Hematopoietic multipotent progenitor cell treated with erythropoietin and hydrocortisone succinate and interleukin-3 and kit ligand, for 17 days (in vitro differentiated cells): ENCODE measurements at places on chromosomes 16 and 17.

DNA sequence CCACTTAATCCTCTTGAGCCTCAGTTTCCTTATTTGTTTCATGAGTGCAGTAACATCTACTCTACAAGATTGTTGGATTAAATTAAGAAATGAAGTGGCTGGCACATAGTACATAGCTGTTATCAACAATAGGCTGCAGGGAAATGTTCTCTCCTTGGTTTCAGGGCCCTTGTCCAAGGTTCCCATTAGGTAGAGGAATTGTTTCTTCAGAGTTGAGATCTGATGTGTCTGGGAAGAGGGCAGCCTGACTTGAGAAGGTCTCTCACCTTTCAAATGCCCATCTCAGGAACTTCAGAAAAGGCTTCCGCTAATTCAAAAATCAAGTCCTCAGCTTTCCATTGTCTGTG, 87.6 kb downstream of the RAB11FIP4 start:
- DNase-seq: no peak

GRCh38 chr16:48444574-48444973, 59.4 kb upstream of the SIAH1 start:
- no peak for DNase-seq

GRCh38 chr16:56667581-56668571, at the start of gene MT1G:
Gene MT1G (minus strand): TSS chr16:56668065. CDS start chr16:56667993, 72 bp downstream.
- no peak for DNase-seq

DNA sequence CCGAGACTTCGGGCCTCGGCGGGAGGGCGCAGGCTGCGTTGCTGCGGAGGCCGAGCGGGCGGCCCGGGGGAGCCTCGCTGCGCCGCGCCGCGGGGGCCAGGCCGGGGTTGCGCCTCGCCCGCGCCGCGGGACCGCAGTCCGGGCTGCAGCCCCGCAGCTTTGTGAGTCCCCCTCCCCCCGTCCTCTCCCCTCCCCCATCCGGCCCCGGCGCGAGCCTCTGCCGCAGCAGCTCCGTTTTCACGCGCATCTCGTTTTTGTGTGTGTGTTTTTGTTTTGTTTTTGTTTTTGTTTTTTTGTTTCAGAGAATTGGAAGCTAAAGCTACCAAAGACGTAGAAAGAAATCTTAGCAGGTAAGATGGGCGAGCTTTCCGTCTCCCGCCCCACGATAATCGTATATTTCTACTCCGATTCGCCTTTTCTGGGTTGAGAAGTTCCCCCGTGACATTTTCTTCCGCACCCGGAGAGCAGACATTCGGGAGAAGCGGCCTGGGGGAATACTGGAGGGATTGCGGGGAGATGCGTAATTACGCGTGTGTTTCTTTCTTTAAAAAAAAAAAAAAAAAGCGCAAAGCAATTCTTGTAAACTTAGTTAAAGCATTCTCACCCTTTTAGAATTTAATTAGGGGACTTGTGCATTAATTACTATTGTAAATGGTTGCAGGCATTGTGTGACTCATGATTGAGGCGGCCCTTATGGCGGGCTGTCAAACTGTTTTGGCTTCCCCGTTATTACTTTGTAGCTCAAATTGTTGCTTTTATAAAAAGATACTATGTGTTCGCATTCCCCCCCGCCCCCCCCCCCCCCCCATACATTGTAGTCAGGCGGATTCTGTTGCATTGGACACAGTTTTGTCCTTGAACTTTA, 732 bp downstream of the TNRC6A start:
- DNase-seq: peak; percentile 30

GRCh38 chr16:21626659-21627277, 25.6 kb downstream of the IGSF6 start:
- DNase-seq: no peak

DNA sequence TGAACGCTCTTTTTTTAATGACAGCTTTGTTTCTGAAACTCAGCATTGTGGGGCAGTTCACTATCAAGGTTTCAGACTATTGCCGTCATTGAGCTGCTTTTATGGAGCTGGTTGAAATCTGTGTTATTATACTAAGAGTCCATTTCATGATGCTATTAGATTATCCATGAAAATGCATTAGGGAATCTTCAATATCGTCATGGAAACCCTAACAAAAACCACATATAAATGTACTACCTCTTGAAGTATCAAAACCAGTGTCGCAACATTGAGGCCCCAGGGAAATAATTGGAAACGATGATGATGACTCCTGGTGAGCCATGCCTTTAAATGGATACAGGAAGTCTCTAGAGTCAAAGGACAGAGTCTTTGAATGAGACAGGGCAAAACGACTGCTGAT, 231.6 kb upstream of the CPHXL start:
- DNase-seq: no peak

DNA sequence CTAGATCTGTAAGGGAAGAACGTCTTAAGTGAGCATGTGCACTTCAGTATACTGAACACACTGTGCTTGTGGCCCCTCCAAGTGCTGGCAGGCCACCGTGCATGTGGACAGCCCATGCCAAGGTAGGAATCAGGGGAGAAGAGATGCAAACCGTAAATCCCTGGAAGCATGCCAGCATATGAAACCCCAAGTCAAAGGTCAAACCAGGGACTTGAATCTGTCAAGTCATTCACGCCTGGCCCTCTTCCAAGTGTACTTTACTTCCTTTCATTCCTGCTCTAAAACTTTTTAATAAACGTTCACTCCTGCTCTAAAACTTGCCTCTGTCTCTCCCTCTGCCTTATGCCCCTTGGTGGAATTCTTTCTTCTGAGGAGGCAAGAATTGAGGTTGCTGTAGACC, 2.8 kb upstream of the ATXN2L start:
- DNase-seq: peak; percentile 89

- no peak for DNase-seq
Observed at GRCh38 chr17:71163813-71164122, 957.1 kb upstream of the SOX9 start.

DNA sequence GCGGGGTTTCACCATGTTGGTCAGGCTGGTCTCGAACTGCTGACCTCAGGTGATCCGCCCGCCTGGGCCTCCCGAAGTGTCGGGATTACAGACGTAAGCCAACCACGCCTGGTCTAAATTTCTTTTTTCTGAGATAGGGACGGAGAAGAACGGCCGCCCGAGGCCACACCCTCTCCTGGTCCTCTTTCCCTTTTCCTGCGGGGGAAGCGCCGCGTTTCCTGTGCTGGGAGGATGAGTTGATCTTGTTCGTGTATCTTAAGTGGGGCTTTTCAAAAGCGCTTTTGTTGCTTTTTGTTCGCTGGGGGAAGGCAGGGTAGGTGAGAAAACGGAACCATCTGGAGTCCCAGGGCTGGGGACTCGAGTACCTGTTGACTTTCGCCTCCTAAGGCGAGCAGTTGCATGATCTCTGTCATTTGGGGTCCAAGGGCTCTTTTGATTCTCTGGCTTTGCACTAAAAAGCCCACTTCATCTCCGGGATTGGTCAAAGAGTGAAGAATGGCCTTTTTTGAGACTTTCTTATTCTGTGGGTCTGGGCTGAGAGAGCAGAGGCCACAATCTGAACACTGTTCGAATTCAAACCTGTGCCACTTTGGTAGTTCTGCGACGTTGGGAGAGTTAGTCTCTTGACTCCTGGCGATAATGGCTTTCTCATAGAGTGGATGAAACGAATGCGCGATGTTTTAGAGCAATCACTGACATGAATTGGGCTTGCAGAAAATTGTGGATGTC, 1.3 kb downstream of the FUS start:
- DNase-seq: peak; percentile 59

- no peak for DNase-seq
Observed at GRCh38 chr16:30532285-30533145, 2.1 kb downstream of the ZNF747 start.

- no peak for DNase-seq
Observed at GRCh38 chr17:78343187-78343542, 16.7 kb downstream of the SOCS3 start.

DNA sequence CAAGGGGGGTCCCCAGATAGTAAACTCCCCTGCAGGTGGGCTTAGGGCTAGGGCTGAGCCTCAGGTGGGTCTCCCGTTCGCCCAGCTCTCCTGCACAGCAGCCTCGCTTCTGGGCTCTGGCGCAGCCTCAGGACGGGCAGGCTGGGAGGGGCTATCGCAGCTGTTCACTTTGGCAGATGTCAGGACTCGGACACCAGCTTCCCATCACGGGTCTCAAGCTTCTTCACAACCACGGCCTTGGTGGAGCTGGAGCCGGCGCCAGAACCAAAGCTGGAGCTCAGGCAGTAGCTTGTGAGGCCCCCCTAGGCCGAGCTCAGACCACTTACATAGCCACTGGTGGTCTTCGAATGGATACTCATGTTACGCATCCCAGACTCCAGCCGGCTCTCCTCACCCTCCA, 26.0 kb downstream of the CLEC3A start:
- no peak for DNase-seq

- DNase-seq: no peak
Observed at GRCh38 chr16:65751622-65752521, 614.6 kb upstream of the CDH5 start.

GRCh38 chr17:28189667-28190066, 129.3 kb upstream of the TMEM97 start:
- peak; percentile 31 for DNase-seq

- no peak for DNase-seq
Observed at GRCh38 chr16:81384006-81384405, 60.6 kb upstream of the CMIP start.

DNA sequence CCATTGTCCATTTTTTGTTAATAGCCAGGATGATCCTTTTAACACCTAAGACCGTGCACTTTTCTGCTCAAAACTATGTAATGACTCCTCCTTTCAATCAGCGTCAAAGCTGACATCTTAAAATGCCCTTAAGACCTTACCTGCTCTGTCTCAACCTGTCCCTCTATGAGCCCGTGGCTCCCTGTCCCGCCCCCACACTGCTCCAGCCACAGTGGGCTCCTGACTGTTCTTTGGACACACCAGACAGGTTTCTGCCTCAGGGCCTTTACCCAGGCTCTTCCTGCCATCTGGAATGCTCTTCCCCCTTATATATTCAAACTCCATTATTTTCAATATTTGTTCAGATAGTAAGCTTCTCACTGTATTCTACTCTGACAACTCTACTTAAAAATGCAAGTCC, 14.1 kb downstream of the CDRT15 start:
- DNase-seq: no peak

DNA sequence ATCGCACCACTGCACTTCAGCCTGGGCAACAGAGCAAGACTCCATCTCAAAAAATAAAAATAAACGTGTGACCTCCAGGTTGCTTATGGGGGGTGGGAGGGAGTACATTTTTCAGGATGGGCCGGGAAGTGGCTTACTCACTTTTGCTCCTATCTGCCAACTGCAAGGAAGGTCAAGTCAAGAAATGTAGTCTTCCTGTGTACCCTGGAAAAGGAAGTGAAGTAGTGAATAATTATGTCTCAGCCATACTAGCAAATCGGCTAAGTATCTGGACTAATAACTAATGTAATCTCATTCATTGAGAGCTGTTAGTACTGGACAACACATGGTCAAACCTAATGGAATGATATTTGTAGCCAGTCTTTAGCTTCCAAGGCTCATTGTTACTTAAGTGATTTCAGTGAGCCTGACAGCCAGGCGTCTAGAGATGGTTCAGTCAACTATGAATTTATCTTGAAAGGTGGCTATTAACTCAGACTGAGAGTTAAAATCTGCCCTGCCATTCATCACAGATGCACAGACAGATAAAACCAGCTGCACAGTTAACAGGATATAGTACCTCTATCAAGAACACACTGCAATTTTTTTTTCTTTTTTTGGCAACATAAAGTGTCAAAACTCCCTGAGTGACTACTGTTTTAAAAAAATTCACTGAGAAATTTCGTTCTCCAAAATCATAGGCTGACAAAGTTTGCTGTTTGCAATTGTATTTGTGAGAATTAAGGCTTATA, 3.7 kb upstream of the TACO1 start:
- no peak for DNase-seq

DNA sequence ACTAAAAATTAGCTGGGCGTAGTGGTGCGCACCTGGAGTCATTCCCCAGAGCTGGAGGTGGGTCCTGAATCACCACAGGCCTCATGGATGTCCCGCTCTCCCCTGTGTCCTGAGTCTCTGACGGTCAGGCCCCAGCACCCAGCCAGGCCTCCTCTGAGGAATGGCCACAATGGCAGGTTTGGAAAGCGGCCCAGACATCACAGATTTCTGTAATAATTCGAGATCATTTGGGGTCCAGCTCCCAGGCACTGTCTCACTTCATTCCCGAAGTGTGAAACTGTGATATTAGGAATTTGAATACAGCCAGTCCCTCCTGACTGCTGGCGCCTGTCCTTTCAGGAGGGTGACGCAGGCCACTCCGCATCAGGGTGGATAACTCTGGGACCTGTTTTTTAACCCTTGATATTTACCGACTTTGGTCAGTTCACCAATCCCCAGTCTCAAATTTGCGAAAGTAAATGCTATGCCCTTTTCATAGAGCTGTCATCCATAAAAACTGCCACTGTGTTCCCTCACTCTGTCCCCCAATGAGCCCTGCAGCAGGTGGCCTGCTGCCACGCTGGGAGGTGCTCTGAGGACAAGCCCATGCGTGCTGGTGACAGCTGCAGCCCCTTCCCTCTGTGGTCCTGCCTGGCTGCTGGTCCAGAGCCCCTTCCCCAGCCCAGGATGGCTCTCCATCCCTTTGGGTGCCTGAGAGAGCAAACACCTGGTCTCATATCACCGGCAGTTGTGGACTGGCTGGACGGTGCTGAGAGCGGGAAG, 28.3 kb upstream of the RPTOR start:
- DNase-seq: no peak

DNA sequence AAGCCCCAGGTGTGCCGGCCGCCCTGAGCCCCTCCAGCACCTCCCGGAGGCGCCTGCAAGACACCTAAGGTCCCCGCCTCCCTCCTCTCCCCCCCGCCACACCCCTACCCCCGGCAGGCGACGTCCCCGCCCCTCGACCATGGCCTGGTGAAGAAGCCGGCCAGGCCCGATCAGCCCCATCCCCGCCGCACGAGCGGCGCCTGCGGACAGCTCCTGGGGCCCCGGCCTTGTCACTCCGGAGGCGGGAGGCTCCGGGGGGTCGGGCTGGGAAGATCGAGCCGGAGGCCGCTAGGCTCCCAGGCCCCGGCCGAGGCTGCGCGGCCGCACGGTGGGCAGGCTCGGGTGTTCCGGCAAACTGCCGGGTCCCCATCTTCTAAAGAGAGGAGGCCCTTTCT, 405 bp upstream of the ACE start:
- DNase-seq: no peak

- DNase-seq: no peak
Observed at GRCh38 chr17:46108550-46109110, 84.6 kb downstream of the KANSL1 start.

- no peak for DNase-seq
Observed at GRCh38 chr17:8649157-8650118, 18.9 kb upstream of the MYH10 start.

- no peak for DNase-seq
Observed at GRCh38 chr16:73054813-73055482, 7.0 kb upstream of the ZFHX3 start.

GRCh38 chr16:48386559-48387312, 1.5 kb upstream of the SIAH1 start:
- no peak for DNase-seq

GRCh38 chr17:410543-411401, 58.2 kb upstream of the RPH3AL start:
- DNase-seq: peak; percentile 62

DNA sequence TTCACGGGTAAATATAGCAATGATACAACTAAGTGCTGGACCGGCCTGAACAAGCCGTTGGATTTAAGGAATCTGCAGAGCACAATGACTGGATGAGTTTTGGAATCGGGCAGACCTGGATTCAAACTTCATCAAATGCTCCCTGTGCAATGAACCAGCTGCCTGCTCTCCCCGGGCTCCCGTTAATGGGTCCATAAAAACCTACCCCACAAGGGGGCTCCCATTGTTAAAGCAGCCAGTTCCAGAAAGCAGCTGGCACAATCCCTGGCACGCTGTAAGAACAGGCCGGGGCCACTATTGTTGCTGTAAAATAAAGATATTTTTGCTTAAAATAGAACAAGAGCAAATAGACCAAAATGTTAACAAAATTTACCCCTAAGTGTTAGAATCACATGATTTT, 131.9 kb downstream of the C16orf95 start:
- DNase-seq: no peak
